ENCODE measurements at places on chromosomes 11 and 22.

DNA sequence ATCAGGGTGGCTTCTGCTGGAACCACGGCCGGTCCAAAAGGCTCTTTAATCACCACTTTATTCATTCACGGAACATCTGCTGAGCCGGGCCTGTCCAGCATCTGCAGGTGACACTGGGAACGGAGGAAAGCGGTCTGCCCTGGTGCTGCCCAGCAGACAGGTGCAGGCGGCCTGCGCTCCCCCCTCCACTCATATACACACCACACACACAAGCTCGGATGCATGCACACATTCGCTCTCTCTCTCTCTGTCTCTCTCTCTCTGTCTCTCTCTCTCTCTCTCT, 736.9 kb downstream of the BRD1 start:
- DNase-seq: no peak

GRCh38 chr22:18156878-18157713, 7.1 kb downstream of the USP18 start:
- DNase-seq: peak; percentile 99

- DNase-seq: peak; percentile 6
Observed at GRCh38 chr11:118152552-118153471, at the start of gene SCN4B. Gene SCN4B (minus strand): TSS chr11:118152823. CDS start chr11:118152673, 150 bp downstream.

DNA sequence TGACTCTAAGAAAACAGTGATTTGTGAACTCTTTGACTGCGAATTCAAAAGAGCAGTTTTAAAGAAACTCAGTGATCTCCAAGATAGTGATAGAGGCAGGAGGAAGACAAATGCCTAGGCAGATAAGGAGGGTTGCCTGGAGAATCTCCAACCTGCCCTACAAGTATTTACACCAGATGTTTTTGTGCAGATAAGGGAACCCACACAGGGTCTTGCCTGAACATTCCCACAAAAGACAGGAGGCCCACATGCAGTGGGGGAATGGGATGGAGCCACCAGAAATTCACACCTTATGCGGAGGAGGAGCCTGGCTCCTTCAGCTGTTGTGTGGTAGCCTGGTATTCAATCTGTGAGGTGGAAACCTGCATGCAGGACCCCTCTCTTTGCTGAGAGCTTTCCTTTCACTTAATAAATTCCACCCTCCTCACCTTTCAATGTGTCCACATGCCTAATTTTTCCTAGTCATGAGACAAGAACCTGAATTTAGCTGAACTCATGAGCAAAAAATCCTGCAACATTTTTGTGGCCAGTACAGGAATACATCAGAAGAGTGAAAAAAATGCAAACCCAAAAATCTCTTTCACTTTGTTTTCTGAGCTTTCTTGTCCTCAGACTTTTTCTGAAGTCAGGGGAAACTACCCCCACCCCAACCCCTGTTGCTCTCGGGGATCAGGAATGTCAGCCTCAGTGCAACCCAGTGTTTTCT, 8.1 kb upstream of the GLYAT start:
- no peak for DNase-seq

GRCh38 chr11:79366218-79366617, 74.6 kb downstream of the TENM4 start:
- no peak for DNase-seq

- DNase-seq: no peak
Observed at GRCh38 chr11:47078751-47079521, 97.7 kb downstream of the ARFGAP2 start.

GRCh38 chr11:36447514-36447913, 62.6 kb downstream of the TRAF6 start:
- DNase-seq: no peak

DNA sequence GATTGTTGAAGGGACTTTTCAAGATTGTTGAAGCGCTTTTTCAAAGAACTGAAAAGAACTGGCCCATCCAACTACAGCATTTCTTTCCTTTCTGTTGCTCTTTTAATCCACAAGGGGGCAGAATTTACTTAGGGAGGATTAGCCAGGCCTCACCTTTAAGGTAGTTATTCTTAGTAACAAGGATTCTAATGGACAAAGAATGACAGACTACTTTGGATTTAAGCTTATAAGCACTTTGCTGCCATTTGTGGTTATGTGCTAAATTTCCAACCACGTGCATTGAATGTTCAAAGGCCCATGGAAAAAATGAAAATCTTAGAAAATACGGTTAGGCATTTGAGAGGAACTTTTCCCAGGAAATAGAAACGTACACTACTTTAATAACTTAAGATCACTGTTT, 49.5 kb upstream of the HSPA8 start:
- no peak for DNase-seq

- no peak for DNase-seq
Observed at GRCh38 chr11:15107730-15108515, 6.8 kb upstream of the INSC start.

DNA sequence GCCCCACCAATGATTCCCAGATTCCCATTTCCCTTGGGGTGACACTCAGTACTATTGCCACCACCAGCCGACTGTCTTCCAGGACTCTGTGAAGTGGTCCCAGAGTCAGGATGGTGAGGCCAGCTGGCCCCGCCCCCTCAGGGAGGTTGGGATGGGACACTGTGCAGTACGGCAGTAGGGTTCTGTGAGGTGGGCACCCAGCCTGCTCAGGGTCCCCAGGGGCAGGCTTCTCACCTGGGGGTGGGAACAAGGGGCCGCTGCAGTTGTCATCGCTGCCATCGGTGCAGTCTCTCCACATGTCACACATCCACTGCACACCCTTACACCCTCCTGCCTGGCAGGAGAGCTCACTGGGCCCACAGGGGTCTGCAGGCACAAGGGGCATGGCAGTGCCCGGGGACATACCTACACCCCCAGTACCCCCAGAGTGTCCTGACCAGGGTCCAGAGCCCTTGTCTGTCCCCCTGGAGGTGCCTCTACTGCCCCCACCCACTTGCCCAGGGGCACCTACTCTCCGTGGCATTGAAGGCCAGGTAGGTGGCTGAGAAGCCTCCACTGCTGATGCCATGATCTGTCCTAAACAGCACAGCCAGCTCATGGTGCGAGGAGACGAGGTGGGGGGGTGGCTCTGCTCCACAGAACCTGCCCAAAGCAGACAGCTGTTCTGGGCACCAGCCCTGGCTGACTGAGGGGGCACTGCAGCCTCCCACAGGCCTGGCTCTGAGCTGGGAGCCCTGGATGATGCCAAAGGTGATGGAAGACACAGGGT, 1.9 kb upstream of the C1QTNF5 start:
- DNase-seq: no peak

DNA sequence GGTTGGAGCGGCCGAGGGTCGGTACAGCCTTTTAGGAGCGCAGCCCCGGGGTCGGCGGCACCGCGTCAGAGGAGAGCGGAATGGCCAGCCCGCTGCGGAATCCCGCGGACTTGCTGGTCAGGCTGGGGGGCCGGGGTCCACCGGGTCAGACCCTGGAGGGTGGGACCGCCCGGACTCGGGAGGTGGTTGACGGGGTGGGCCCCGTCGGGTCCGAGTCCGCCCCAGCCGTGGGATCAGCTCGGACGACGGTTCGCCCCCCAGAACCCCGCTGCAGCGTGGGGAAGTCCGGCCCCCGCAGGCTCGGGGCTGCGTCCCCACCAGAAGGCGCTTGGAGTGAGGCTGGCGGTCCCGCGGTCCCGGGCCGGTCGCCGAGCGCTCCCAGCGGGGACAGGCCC, 301 bp upstream of the ADM2 start:
- DNase-seq: no peak

GRCh38 chr11:131691181-131692041, 321.0 kb downstream of the NTM start:
- DNase-seq: no peak
